Stimulated activated CD8-positive, alpha-beta memory T cell treated with anti-CD3 and anti-CD28 coated beads, Interleukin-2, amount 100 ng/mL, for 1 hour (primary cell): ENCODE measurements at places on chromosomes 4 and X.

GRCh38 chr4:25943312-25943711 is 29.3 kb downstream of the SMIM20 start:
- DNase-seq = no peak

DNA sequence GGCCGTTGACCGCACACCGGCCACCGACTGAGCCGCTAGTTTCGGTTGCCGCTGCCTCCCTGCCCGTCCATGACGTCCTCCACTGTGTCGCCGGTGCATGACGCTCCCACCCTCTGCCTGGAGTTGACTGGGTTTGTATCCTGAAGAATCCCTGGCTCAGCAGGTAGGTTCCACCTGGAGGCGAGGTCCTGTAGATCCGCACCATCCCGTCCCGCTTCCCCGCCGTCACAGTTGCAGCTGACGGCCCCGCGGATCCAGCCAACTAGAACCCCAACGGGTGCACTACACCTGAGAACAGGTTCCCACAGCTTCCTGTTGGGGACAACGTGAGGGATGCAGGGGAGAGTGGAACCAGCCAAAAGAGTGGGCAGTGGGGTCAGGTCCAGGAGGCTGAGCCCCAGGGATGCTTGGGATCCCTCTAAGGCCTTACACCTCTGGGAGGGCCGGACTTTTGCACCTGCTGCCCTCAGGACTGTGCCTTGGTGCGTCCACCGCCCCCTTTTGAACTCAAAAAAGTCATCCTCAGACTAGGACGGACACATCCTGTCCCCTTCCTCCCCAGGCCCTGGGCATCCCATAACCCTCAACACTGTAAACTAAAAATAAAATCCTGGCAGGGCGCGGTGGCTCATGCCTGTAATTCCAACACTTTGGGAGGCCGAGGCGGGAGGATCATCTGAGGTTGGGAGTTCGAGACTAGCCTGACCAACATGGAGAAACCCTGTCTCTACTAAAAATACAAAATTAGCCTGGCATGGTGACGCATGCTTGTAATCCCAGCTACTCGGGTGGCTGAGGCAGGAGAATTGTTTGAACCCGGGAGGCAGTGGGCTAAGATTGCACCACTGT is 1.1 kb upstream of the SLBP start:
- no peak for DNase-seq

DNA sequence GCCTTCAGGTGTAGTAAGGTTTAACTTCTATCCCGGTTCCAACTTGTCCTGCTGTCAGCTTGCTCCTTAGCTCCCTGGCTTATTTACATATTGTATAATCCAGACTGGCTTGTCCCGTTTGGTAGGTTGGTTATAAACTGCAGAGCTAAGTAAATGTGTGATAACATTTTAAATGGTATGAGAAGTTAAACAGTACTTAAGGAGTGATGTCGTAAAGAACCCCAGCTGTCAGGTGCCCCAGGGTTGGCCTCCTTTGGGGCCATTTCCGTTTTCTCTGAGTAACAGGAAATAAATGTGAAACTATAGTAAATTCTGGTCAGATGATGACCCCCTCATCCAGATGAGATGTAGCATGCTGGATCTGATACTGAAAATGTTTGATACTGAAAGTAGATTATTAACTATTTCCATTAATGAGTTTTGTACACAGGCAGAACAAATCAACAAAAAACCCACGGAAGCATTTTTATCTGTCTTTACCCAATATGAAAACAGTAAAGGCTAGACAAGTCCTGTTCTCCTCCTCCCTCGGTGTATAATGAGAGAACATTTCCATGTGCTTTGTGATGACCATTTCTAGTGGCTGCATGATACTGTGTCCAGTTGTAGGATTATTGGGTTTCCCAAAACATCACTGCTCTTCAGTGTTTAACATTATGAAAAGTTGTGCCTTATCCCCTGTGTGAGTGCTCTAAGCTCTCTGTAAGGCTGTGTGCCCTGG is 22.4 kb downstream of the GAB1 start:
- no peak for DNase-seq

DNA sequence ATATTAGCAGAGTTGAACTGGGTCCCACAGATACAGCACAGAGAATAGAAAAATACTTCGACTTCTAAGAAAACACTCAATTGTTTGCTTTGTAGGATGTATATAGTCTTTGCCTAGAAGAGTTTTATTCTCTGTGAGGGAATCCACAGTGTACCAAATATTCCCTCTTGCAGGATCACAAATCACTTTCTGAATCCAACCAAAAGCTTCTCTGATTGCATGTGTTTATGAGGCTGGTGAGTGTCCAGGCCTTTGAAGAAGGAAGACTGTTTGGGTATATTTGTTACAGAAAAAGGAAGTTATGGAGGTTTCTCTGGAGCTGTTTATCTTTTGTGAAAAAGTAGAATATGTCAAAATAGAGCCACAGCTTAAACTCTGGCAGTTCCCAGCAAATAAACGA is 423.2 kb downstream of the AFF2 start:
- DNase-seq = no peak

DNA sequence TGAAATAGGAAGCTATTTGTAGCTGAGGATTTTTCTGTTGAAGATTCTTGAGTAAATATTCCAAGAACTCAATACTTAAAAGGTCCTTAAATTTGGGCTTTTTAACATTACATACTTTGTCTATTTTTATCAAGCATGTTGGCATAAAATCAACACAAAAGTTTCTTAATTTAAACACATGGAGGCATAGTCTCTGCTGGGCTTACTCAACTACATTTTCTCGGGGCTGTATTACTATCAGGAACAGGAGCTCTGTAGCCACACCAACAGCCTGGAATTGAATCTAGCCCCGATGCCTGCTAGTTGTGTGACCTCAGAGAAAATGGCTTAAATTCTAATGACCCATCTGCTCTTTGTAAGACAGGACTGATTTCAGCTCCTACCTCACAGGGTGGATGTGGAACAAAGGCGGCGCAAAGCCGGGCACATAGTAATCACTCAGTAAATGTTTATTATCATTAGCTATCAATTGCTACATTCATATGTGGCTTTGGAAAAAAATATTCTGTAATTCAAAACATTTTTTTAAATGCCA is 207.0 kb downstream of the NSUN7 start:
- DNase-seq = no peak
